Stimulated activated CD4-positive, alpha-beta T cell treated with anti-CD3 and anti-CD28 coated beads, Interleukin-12 subunit alpha, Interleukin-12 subunit beta, amount 100 ng/mL, for 4 hours (primary cell): ENCODE measurements at places on chromosomes 1 and 21.
A peak's percentile ranks its signal among the peaks of the same experiment; 100 is the strongest.

DNA sequence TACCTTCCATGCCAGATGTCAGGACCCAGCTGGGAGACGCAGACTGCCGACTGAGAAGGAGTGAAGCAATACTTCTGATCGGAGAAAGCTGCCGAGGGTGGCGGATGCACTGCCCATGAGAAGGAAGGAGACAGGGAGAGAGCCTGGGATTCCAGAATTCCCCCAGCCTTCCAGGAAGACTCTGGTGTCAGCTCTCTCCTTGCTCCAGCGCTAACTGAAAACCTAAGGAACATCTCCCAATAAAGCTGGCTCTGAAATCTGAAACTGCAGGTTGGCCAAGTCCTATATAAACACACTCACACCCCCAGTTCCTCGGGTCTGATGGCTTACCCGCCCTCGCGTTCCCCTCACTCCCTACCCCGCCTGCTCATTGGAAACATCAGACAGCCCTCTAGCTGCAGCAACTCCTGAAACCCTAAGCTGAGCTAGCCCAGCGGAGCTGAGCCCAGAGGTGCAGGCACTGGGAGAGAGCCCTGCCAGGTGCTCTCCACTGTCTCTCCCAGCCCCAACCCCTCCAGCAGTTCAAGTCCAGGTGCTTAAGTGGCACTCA is 52.3 kb downstream of the PLEKHA6 start:
- no peak for DNase-seq

DNA sequence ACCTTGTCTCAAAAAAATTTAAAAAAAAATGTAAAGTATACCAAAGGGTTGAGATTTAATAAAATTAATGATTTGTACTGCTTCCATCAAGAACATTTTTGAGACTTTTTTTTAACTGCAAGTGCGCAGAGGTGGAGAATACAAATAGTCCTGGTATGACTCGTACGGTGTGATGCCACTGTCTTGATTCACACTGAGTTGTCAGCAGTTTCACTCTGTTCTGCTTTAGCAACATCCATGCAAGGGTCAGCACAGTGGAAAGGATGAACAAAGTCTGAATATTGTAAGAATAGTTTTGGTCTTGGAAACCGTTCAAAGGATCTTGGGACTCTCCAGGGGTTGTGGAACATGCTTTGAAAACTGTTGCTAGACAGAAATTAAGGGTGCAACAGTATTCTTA is 40.2 kb downstream of the EXO1 start:
- DNase-seq = no peak

DNA sequence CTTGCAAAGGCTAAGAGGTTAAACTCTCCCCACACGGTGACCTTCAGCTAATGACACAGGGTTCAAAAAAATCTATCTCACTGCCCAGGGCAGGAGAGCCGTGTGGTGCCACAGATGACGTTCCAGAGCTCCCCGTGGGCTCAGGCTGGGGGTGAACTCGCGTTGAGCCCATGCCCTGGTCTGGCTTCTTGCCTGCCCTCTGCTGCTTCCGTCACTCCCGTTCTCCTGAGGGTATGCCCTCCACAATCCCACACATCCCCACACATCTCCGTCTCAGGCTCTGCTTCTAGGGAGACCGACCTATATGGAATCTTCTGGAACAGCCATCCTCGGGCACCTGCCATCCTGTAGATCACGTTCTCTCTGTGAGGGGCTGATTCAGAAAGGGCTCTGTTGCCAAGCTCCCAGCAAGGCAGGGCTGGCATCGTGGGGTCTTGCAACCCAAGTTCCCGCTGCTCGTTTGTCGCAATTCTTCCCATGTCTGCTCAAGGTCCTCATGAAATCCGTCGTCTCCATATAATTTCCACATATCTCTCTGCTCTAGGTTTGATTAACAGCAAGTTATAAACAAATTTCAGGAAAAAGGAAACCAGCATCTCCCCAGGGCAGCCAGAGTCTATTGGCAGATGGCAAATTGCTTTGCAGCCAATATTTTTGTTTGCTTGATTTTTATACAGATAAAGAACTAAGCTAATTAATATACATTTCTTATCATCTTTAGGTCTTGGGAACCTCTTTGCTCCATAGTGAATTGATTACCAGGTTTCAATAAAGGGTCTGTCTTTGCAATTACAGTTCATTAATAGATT is 278.2 kb downstream of the PTPRU start:
- DNase-seq = no peak

GRCh38 chr1:204073837-204074273 is 940 bp downstream of the SOX13 start:
- DNase-seq = no peak

- DNase-seq = no peak
Observed at GRCh38 chr1:201556841-201557571, 18.1 kb downstream of the NAV1 start.

- no peak for DNase-seq
Observed at GRCh38 chr1:3689138-3689750, 36.9 kb downstream of the TP73 start.

GRCh38 chr1:21594501-21594900 is 74.7 kb downstream of the RAP1GAP start:
- no peak for DNase-seq

- no peak for DNase-seq
Observed at GRCh38 chr1:9764550-9764949, 59.2 kb downstream of the CLSTN1 start.

DNA sequence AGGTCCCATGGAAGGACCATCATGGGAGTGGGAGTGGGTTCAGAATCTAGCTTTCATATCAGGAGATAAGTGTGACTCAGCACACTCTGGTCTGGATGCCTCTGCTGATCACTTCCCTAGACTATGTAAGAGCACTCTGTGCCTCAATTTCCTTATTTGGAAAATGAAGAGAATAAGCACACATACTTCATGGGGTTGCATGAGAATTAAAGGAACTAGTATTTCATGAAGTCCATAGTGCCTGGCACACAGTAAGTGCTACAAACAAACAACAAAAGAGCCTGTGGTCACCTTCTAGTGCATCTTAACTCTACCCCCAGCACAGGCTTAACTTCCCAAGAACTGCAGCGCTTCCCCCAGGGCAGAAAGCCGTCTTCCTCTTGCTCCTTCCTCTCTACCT is 9.6 kb upstream of the IL20 start:
- DNase-seq = no peak

GRCh38 chr1:195188821-195189220 is 1419.4 kb downstream of the KCNT2 start:
- no peak for DNase-seq

DNA sequence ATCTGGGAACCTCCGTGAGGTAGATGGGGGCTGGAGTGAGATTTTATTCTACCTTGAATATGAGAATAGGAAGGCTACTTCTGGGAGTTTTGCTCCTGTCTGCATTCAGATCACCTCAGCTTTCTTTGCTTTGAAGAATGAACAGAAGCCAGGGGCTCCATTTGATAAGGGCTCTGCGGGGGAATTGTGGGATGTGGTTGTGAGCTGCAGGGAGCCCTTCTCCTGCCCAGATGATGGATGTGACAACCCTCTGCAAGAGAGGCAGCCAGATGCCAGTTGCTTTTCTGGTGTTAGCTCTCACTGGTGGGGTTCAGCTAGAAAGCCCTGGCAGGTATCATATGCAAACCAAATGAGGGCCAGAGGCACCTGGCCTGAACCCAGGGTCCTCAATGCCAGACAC is 21.5 kb downstream of the IER5 start:
- DNase-seq = no peak

DNA sequence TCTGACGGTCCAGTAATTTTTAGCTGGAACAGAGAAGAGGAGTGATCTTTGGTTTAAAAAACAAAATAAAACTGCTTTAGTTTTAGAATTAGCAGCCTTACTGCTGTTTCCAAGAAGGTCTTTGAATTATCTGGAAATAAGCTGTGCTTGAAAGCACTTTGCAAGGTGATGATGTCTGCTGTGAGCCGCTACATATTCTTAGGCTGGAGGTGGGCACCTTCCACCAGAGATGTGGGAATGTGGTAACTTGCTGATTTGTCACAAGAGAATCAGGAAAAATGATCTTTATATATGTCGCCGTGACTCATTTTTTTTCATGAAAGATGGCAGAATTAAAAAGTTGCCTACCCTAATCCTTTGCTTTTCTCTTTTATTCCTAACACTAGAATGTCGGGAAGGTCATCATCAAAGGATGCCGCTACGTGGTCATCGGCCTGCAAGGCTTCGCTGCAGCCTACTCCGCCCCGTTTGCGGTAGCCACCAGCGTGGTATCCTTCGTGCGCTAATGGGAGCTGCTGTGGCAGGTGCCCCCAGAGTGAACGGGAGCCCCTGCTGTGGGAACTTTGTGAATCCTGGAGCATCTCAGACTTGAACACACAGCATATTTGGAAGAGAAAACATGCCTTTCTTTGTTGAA is 6.2 kb downstream of the C1orf115 start:
- DNase-seq = no peak

- DNase-seq = no peak
Observed at GRCh38 chr1:33429332-33429731, 1.6 kb downstream of the PHC2 start.

- DNase-seq = peak; percentile 43
Observed at GRCh38 chr1:40232444-40232843, 15.3 kb upstream of the TMCO2 start.

- no peak for DNase-seq
Observed at GRCh38 chr1:179230251-179230650, 774 bp upstream of the ABL2 start.

- DNase-seq = no peak
Observed at GRCh38 chr1:97743129-97743528, 177.7 kb downstream of the DPYD start.

DNA sequence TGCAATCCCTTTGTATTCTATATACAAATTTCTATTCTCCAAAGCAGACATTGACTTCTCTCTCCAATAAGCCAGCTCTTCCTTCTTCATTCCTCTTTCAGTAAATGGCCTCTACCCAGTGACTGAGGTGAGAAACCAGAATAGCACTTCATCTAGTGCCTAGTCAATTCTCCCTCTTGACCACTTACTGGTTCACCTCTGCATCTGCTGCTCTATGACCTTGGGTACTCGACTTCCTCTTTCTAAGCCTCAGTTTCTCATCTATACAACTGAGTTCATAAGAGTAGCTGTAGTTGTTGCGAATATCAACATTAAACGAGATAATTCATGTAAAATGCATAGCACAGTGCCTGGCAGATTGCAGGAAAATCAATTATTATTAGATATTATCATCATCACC is 12.4 kb downstream of the LYST start:
- no peak for DNase-seq

GRCh38 chr1:169200319-169200718 is 93.8 kb downstream of the ATP1B1 start:
- DNase-seq = no peak

GRCh38 chr1:20178634-20179370 is 7.1 kb upstream of the UBXN10 start:
- DNase-seq = no peak

DNA sequence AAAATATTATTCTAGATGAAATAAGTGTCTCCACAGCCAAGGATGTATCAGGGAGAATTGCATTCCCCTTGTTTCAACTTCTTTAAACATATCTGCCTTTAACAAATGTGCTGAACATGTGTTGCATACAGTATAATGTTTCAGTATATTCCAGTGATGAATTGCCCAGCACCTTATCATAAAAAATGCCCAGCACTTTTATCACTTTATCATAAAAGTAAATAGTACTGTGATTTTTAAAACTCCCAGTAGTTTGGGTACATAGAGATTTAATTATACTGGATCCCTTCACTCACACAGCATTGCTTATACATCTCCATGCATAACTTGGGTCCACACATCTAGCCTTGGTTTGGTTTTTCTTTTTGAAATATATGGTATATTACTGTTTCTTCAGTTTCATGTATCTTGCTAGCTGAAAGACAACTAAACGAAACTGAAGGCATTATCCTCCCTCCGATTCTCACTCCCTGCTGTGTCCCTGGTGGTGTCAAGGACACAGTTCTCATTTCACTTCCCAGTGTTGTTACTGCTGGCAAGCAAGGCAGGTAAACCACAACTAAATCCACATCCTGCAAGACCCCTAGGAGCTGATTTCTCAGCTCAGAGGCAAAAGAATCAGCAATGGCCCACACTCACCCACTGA is 118.2 kb upstream of the SLC44A3 start:
- no peak for DNase-seq

DNA sequence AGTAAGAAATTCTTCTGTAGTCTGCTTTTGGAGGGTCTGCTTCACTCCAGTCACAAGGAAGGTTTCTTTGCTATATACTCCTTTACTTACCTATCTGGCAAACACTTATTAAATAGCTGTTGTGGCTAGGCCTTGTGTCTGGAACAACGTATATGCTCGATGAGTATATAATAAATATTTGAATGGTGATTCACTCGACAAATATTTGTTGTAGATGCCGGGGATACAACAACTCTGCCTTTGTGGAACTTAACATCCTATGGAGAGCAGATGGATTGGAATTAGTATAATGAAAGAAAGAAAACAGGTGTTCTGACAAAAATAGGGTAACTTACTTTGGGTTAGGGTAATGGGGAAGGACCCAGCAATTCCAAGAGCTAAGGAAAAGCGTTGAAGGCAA is 31.1 kb downstream of the KPNA6 start:
- DNase-seq = no peak

DNA sequence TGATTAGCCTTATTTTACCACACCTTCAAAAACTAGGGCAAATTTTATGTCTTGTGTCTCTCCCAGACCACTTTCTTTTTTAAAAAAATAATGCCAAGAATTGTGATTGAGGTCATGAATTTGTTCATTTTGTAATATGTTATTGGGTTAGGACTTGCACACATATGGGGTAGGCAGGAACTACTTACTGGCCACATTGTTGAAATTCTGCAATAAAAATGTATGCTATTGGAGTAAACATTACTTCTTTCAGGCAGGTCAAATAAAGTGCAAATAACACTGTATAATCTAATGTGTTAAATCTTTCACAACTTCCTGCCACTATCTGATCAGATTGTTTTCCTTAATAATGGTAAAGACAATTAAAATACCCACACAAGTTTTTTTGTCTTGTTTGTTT is 166.6 kb upstream of the COL11A1 start:
- no peak for DNase-seq

- DNase-seq = no peak
Observed at GRCh38 chr1:33641104-33641830, 168.8 kb downstream of the ZSCAN20 start.

DNA sequence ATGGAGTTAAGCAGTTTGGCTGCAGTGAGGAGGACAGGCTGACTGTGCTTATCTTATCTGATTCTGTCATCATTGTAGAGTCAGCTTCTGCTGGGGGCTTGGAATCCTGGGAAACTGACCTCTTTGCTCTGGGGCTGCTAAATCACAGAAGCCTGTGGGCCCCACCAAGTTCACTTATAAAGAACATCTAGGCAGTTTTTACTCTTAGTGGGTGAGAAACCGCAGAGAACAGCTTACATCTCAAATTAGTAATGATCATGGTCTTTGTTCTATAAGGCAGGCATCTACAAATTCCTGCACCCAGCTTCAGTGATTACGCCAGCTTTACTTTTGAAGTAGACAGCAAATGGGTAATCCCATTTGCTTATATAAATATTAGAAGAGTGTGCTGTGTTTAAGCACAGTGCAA is 75.7 kb downstream of the ZC3H11B start:
- no peak for DNase-seq

DNA sequence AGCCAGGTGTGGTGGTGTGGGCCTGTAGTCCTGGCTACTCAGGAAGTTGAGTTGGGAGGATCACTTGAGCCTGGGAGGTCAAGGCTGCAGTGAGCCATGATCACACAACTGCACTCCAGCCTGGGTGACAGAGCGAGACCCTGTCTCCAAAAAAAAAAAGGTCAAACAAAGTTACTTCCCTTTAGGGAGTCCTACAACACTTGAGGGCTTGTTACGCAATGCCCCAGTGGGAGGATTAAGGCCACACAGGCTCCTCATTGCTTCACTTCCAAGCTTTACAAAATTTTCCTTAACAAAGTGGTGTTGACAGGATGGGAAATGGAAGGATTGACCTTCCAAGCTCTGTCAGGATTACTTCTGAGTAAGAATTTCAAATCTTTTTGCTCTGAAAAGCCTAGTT is 6.2 kb upstream of the EXTL1 start:
- no peak for DNase-seq

GRCh38 chr1:54488779-54489626 is 59.0 kb upstream of the ACOT11 start:
- peak; percentile 70 for DNase-seq
